ELR (cell line): ENCODE measurements at places on chromosomes 1 and 21.

DNA sequence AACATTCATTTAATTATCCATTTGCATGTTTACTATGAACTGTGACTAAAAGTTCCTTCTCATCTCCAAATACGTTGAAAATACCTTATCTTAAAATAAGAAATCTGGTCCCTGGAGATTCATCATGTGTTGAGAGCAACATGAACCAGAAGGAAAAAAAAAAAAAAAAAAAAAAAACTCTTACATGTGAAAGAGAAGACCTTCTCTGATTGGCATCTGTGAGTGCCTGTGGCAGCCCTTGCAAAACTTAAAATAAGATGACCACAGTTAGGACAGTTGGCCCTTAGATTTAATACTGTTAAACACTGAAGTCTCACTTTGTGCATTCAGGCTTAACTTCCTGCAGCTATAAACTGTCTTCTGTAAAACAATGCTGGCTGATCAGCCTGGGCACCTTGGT, 1395.2 kb upstream of the ADGRL4 start:
- DNase-seq = no peak

GRCh38 chr1:89360716-89361115, 3.1 kb upstream of the GBP6 start:
- no peak for DNase-seq

DNA sequence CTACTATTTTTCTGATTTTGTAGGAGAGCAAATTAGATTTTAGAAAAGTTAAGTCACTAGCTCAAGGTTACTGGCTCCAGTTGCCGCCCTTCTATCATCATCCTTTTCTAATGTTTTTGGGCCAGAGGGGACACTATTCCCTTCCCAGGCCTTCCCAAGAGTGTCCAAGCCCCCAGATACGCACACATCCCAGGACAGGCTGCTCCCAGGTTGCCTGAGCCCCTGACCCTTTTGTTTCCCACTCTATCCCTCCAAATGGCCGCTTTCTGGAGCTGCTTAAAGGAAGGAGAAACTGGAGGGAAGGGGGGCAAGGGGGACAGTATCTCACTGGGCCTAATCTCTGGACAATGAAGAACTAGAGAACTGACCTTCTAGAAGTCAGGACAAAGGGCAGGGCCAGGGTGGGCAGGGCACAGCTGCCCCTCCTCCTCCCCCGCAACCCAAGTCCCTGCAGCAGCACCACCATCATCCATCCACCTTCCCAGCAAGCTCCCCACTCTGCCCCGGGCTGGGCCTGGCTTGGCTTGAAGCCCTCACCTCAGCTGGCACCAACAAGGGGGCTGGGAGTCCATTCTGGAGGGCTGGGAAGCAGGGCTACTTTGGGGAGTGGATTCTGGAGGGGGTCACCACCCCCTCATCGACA, 1.1 kb upstream of the MAP7D1 start:
- DNase-seq = no peak

DNA sequence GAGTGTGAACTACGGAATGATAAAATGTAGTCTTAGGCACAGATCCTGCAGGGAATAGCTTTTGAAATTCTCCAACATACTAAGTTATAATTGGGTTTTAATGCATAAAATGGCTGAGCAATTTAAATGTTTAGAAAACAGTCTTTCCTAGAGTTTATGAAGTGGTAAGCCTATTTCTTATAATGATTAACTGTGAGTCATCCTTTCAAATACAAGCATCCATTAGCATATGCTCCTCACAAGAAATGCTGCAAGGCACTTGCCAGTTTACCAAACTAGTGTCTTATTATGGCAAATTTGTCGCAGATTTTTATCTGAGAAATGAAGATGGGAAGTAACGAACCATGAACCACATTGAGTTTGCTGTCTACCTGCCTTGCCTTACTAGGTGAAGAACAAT, 101.3 kb upstream of the ESRRG start:
- peak; percentile 45 for DNase-seq

- peak; percentile 42 for DNase-seq
Measured at GRCh38 chr1:156618853-156619581, at the start of gene HAPLN2. Gene HAPLN2 (plus strand): TSS chr1:156619415. CDS start chr1:156623491, 4,076 bp downstream.

DNA sequence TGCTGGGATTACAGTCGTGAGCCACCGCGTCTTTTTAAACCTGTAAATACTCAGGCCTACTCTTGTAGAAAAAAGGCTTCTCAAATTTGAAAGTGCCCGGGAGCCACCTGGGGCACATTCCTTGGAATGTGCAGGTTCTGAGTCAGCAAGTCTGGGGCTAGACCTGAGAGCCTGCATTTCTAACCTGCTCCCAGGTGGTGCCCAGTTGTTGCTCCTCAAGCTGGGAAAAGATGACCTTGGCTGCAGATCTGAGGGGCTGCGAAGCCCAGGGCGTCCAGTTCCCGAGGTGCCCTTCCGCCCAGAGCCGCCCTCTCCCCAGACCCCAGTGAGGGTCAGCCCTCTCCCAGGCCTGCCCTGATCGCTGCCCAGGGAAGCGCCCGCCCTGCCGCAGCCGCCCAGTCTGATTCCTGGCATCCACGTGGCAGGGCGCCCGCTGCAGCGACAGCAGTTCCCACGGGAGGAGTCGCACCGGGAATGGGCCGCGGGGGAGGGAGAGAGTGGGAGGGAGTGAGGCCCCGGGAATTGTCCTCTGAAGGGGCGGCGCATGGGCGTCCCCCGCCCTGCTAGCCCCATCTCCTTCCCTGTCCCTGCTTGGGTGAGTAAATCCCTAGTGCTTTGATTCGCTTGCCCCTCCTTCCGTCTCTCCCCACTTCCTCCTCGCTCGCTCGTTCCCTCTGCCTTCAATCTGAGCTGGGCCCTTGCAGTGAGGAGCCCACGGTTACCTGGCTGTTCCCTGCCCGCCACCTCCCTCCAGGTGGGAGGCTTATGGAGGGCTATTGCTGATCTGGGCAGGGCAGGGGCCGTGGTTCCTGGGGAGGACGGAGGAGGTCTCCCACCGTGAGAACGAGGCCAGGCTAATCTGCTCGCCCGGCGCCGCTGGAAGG, 18.8 kb upstream of the TENT5B start:
- peak; percentile 70 for DNase-seq

DNA sequence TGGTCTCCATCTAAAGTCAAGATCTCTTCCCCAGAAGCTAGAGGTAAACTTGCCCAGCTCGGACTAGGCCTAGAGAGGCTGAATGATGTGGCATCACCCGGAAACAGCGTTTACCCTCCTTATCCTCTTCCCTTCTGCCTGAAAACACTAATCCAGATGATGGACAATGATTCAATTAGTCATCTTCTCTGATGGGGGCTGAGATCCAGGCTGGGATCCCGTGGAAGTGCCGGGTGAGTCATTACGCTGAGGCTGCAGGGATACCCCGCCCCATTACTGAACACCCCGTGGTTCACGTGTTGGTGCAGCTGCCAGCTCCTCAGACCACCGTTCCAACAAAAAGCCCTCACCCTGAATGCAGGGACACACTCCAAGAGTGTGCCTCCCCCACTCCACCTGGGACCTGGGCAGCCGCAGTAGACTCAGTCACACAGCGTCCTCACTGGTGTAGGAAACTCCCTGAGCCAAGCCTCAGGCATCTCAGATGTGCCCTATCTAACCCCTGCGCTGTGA, 2.0 kb downstream of the S100A6 start:
- peak; percentile 98 for DNase-seq

GRCh38 chr21:35404247-35404646, 355.1 kb upstream of the RUNX1 start:
- DNase-seq = no peak

DNA sequence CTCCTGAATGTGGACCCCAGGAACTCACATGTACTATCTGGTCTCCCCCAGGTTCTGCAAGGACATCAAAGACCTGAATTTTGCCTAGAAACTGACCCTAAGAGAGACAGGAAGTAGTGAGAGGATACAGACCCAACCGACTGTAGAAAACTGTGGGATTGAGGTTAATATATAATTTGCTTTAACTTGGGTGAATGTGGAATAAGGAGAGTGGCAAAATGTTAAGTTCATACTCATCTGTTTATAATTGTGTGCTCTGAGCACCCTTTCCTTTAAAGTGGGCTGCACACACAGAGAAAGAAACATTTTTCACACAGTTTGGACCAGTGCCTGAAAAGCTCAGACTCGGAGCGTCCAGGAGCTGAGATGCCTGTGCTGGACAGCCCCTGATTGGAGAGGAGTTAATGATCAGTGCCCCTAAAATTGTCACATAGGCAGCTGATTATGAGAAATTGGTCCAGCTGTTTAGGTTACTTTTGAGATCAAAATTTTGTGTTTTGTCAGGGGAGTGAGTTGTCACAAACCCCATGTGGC, 37.2 kb downstream of the ROR1 start:
- DNase-seq = no peak

DNA sequence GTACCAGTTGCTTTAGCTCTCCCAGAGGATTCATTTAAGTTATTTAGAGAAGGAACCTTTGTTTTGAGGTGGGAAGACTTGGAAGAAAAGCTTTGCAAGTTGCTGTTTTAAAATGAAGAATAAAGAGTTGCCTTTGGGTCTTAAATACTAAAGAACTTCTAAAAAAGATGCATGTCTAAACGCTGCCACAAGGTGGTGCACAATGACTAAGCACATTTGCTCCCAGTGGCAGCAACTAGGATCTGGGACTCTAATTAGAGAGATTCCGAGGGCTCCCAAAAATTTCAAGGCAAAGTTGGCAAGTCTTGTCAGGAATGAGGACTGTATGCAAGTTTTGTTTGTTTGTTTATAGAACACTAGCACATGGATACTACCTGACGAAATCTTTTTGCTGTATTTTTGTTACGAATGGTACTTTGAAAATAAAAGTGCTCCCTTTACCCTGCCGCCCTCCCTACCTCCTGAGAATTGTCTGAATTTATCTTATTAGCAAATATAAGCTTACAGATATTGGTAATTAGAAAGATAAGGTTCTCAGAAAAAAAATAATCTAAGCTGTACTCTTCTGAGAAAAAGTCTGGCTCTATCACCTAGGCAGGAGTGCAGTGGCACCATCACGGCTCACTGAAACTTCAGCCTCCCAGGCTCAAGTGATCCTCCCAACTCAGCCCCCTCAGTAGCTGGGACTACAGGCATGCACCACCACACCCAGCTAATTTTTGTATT, 121.8 kb downstream of the HFM1 start:
- DNase-seq = peak; percentile 76

- peak; percentile 44 for DNase-seq
Measured at GRCh38 chr1:109547463-109548320, 723 bp upstream of the GNAI3 start.

- DNase-seq = no peak
Measured at GRCh38 chr1:230365723-230366307, 60.3 kb downstream of the PGBD5 start.

DNA sequence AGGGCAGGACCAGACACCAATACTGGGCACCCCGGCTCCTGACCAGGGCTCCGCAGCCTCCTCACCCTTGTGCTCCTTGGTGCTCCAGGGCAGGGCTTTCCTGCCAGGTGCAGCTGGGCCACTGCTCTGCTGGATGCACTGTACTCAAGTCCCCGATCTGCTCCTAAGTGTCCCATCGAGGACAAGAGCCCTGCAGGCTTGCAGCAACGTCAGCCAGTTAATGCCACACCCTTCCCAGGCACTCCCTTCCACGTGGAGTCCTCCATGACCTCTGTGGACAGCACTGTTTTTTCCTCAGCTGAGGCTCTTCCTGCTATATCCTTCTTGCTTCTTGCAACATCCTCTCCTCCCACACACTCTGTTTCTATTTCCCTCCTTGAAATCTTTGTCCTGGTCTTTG, 94.0 kb upstream of the NGF start:
- peak; percentile 30 for DNase-seq

DNA sequence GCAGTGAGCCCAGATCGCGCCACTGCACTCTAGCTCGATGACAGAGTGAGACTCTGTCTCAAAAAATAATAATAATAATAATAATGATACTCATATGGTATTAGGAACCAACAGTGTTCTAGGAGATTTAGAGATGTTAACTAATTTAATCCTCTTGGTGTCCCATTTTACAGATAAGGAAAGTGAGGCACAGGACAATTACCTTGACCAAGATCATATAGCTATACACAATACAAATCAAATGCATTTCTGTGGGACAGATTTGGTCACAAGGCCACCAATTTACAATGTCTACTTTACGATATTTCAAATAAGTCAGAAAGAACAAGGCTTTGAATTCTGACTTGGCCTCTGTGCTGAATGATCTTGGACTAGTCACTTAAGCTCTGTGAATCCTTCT, 2.2 kb upstream of the ZMYM4 start:
- no peak for DNase-seq

DNA sequence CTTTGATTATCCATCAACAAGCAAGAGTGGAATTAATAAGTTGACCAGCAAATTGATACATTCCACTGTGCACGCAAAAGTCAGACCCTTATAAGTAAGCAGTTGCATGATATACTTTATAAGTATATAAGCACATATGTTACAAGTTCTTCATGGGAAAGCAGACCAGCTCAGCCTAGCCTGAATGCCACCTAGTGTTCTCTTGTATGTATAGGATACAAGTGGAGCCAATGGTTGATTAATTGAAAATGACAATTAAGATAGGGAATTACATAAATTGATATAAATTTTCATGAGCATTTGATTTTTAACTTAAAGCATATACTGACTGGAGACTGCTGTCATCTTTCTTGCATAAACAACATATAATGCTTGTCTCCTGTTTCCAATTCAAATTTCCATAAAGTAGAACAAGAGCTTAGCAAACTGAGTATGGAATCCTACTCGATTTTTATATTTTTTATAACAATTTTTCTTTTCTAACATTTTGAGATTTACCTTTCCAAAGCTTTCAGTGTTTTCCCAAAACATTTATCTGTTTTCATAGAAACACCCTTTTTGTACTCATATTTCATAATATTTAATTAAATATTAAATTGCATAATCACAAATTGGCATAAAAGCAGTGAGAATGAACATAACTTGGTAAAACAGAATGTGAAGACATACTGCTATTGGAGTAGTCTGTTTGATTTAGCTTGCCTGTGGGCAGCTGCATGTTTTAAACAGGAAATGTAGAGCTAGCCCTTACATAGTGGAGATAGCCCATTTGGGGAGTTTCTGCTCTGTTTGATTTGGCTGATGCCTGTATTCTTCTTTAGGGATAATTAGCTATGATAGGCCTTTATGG, 62.8 kb downstream of the MAGI3 start:
- peak; percentile 74 for DNase-seq

- DNase-seq = no peak
Measured at GRCh38 chr1:54400329-54400728, 5.9 kb downstream of the SSBP3 start.

DNA sequence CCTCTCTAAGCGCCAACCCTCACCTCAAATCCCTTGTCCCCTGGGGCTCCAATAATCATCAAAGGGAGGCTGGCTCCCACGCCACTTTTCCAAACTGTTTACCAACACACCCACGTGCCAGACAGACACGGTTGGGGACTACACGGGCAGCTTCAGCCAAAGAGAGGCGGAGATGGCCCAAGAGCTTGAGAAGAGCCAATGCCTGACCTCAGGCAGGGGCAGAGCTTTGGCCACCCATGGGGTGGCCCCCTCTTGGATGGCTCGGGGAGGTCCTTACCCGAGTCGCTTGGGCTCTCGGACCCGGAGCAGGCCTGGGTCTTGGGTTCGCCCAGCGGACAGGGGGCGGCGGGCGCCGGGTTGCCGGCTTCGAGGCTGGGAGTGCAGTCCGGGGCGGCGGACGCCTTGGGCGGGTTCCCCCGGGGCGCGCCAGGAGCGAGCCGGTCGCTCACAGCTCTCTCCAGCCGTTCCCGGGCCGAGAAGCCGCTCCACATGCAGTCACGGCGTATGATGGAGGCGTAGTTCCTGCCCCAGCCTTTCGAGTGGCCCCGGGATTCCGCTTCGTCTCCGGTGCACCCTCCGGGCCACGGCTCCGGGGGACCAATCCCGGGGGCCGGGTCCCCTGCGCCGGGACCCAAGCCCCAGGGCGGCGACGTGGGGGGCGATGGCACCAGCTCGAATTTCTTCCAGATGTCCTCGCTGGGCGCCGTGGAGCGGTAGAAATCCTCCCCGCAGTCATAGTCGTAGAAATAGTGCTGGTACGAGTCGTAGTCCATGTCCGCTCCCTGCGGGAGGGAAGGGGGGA, 854 bp downstream of the MYCL start:
- DNase-seq = peak; percentile 45

GRCh38 chr1:25677193-25677773, 60.7 kb downstream of the MAN1C1 start:
- DNase-seq = no peak
